Bladder microvascular endothelial cell (primary cell): ENCODE measurements at places on chromosomes 3 and 15. TPM values are rescaled to one million over a fixed set of nuclear protein-coding genes. Genes with fewer than 3 reads are reported as not detected.

UROC1 gene
- total RNA-seq = not detected in 2 replicates

CPNE9 gene
- total RNA-seq = not detected in 2 replicates

GOLGA8S gene
- total RNA-seq = under 0.01 TPM in 1 of 2 replicates, not detected in the other

CNTN3 gene
- total RNA-seq = 0.44 TPM in 1 of 2 replicates, not detected in the other

CATSPER2 gene
- 0.97 and 2.1 TPM in 2 replicates for total RNA-seq

SLC6A1 gene
- not detected in 2 replicates for total RNA-seq

MESP1 gene
- total RNA-seq = 0.16 and 0.31 TPM in 2 replicates

MEIS2 gene
- total RNA-seq = 9.7 and 23.3 TPM in 2 replicates

ZNF620 gene
- total RNA-seq = 2.8 and 7.2 TPM in 2 replicates

PLA2G4D gene
- not detected in 2 replicates for total RNA-seq

CHRM5 gene
- total RNA-seq = 0.31 TPM in 1 of 2 replicates, not detected in the other

FAM107A gene
- 1.8 and 13.9 TPM in 2 replicates for total RNA-seq

HDC gene
- not detected in 2 replicates for total RNA-seq
